ENCODE measurements at places on chromosomes 6 and 20.

DNA sequence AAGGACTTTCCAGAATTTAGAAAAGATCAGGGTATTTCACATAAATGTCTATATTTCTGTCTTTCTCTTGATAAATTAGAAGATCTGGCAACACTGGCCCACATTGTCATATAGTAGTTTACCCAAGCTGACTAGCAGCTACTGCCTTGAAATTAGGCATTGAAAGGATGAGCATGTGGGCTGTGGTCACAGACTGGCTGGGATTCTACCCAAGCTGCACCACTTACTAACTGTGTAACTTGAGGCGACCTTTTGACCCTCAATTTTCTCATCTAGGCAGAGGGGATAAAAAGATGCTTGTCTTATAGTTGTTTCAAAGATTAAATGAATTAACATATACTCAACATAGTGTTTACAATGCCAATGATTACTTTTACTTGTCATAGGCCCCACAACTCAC, 152.7 kb upstream of the BMP2 start:
- no peak for DNase-seq

DNA sequence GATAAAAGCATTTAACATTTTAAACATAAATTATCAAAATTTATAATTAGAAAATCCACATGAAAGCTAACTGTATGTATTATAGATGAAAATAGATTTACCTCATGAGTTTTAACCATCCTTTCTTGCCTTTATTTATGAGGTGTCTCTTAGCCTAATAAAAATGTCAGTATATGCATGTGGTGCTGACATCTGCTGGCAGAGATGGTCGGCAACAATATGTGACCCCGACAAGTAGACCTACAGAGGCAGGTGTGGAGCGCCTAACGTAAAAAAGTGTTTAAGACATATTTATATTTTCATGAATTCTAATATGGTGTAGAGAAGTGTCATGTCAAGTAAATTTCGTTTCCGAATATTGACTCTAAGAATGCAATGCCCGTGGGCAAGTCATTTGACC, 149.0 kb upstream of the FUT9 start:
- DNase-seq, result no peak

DNA sequence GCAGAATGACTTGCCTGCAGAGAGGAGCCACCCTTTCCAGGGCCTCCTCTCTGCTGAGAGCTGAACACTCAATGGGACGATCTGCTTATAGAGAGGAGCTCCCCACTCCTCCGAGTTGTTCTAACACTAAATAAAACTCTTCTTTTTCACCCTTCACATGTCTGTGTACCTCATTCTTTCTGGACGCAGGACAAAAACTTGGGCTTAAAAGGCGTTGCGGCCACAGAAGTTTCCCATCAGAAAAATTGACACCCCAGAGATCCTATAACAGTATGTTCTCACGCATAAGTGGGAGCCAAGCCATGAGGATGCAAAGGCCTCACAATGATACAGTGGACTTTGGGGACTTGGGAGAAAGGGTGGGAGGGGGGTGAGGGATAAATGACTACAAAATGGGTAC, 121.2 kb downstream of the GMPR start:
- DNase-seq, result no peak

DNA sequence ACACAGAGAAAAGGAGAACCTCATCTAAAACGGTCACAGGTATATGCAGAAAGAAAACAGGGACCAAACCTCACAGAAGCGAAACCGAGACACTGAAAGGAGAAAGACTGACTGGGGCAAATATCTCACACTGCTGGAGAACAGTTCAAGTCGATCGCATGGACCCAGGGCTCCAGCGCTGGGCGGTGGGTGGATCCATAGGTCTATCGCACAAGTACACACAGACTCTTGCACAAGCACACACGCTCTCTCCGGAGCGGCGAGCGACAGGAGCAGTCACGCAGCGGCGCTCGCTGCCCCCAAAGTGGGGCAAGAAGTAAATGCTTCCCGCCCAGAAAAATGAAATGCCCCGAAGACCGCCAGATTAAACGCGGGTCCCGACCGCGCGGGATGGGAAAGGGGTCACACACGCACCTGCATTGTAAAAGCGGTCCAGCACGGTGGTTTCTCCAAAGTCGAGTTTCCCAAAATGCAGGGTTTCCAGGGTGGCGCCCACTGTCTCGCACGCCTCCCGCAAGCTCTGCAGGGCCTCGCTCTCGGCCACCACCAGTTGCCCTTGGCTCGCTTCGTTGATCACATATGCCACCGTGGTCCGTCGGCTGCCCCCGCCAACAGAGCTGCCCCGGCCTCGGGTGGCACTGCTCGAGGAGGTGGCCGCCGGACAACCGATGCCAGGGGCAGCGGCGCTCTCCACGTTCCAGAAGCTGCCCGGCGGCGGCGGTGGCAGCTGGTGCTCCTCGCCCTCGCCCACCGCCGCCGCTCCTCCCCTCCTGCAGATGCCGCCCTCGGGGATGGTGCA, 782 bp downstream of the MAP3K5 start:
- DNase-seq, result no peak

DNA sequence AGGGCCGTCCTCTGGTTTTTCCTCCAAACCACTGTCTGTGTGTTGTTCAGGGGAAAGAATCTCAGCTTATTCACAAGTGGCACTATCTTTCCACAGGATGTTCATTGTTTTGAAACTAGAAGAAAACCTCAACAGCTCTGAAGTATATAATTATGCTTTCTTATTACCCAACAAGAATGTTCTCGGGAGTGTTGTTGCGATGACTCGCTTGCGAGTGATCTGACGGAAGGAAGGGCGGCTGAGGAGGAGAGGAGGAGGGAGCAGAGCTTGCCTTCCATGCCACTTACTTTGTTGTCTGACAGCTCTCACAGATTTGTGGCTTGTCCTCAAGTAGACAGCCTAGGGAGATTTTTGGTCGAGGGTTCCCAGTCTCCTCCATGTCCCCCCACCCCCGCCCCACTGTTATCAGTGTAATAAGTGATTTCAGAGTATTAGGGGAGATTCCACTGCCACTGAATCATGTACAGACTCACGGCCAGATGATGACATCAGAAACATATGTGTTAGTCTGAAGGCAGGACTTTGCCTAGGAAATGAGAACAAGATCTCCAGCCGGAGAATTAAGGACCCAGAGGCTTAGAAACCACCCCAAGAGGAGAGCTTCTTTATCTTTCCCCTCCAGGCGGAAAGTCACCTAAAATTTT, 80.7 kb upstream of the CCN6 start:
- no peak for DNase-seq

DNA sequence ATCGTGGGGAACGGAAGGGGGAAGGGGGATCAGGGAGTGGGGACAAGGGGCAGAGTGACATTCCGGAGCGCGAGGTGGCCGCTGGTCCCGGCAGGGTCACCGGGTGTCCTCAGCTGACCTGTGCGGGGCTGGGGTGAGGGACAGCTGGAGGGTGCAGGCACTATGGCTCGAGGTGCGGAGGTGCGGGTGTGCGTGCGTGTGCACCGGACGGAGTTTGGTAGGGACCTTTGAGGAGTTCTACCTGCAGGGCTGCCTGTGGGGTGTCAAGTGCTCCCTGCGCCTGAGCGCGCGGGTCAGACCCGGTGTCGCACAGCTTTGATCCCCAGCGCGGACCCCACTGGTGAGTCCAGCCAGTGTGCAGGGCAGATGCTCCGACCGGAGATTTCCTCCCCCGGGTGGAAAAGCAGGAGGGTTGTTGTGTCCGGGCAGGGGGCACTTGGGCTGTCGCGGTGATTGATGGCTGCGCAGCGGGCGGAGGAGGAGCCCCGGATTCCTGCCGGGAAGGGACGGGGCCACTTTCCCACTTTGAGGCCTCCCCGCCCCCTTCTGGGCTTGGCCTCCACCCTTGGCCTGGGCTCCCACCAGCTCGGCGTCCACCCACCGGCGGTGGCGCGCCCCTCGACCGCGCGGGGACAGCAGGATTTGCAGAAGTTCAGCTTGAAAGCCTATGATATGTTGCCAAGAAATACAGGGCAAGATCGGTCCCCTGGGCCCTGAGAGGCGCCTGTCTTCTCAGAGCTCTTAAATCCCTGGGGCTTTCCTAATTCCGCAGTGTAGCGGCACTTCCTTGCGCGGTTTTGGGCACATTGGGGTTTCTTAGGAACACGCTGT, 658 bp downstream of the RIN2 start:
- no peak for DNase-seq

DNA sequence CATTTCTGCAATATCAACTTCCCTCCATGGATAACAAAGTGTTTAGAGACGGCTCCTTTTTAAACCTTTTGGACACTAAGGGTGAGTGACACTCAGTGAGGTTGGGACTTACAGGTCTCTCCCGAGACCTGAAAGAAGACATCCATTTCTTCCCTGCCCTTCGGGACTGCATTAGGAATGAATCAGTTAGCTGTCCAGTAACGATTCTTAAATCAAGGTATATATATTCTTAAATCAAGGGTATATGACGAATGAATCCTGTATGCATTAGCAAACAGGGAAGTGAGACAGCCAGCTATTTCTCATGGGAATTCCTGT, 52.9 kb downstream of the EDN1 start:
- no peak for DNase-seq

DNA sequence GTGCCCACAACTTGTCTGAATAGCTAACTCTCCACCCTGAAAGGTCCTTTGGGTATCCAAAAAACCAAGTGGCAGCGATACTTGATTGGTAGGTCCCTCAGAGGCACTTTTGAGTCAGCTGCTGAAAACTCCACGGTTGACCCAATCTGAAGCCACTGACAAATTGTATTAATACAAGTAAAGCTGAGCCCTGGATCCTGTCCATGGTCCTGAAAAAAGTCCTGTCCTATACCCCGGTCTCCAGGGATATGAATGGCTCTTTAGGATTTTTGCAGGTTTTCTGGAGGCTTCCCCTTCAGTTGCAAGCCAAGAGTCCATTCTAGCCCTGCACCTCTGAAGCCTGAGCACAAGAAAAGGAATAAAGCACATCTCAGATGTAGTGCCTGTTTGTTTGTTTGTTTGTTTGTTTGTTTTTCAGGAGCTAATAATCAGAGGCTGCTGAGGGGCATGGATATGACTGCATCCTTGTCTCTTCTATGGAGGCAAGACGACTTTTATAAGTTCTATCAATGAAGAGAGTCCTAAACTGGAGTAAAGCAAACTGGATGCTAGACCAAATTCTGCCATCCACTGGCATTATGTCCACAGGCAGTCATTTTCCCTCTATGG, 1.7 kb upstream of the SLC12A5 start:
- DNase-seq, result no peak

GRCh38 chr6:2956930-2957685, 14.3 kb downstream of the SERPINB6 start:
- DNase-seq, result no peak

GRCh38 chr20:35121186-35121585, 25.9 kb downstream of the EDEM2 start:
- no peak for DNase-seq

DNA sequence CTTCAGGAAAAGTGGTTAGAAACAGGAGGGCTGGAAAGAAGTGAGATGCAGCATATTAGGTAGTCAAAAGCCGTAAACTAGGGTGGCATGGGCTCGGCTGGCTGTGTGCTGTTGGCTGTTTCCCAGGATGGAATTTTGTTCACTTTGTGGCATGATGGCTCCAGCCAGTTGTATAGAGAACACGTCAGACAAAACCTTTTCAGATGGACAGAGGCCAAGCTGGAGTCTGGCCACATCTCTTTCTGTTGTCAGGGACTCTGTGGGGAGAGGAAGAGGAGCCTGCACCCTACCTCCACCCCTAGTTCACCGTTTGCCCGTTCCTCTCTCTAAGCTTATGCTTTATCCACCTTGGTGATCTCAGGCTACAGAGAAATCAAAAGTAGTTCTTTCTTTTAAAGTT, 22.0 kb downstream of the C6orf89 start:
- no peak for DNase-seq

GRCh38 chr6:111615916-111616612, 10.4 kb upstream of the TRAF3IP2 start:
- no peak for DNase-seq

DNA sequence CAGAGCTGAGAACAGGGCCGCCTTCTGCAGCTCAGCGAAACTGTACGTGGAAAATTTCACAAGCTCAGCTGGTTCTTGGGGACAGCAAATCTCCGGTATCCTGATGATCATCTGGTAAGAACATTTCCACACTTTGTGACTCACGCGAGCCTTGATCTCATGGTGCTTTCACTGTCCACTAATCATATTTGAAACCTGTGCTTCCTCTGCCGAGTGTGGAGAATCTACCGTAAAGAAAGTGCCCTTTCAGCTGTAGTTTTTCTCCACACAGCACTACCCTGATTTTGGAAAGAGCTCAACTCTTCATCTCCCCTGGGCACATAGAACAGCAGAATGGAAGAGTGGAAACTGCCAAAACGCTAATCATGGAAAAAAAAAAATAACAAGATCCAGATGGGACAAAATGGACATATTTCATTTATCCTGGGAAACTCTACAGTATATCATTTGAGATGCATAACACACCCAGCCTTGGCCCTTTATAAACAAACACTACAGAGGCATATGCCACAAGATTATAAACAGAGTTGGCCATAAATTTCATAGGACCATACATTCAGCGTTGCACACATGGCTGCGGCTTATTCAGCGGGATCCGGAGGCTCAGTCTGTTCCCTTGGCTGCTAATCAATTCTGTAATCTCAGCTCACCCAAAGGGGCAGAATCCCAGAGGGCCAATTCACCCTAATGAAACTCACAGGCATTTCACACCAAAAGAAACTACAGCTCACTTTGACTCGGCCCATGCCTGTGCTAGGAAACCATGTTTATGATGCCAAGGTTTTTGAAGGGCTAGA, 434.5 kb downstream of the HDGFL1 start:
- no peak for DNase-seq

GRCh38 chr6:157962601-157963302, 18.9 kb upstream of the SYNJ2 start:
- no peak for DNase-seq

DNA sequence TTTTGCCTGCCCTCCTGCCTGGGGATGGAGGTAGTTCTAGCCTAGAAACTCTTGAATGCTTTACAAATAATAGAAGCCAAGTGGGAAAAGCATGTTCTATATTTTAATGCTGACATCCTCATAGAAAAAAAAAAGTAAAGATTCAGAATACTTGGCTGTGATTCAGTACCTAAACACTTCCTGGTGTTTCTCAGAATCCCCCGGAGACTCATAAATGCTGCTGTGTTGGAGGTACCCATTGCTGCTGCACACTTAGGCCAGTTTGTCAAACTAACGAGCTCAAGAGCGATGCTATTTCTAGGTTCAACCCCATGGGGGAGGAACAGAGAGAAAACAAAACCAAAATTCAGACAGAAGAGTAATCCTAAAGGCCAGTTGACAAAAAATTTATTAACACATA, 38.8 kb upstream of the ZFP64 start:
- DNase-seq, result no peak

GRCh38 chr20:64050261-64051032, 1.0 kb upstream of the SOX18 start:
- no peak for DNase-seq

- no peak for DNase-seq
These were observed 41.1 kb downstream of the PTPN1 start for GRCh38 chr20:50551288-50551687.

GRCh38 chr6:291697-292505, at the start of gene DUSP22:
Gene DUSP22 (plus strand): TSS chr6:292487. CDS start chr6:292540, 53 bp downstream.
- no peak for DNase-seq

GRCh38 chr6:147852772-147853171, 344.3 kb downstream of the SAMD5 start:
- DNase-seq, result no peak

DNA sequence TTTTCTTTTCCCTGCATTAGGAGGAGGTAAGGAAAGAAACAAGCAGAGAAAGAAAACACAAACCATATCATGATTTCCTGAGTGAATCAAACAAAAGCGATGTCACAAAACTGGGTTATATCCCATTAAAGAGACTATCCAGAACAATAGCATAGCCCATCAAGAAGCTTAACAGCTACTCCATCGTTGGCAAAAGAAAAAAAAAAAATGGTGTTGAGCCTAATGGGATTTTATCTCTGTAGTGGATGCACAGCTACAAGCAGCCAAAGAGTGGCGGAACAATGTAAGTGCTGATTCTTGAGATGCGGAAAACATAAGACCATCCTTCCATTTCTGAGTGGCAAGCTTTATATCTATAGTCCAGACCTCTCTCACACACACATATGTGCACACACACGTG, 106.2 kb upstream of the NRSN1 start:
- DNase-seq, result no peak
